ENCODE measurements at places on chromosomes 11 and 22.

GRCh38 chr22:20414059-20414440 lies 20.1 kb downstream of the ZNF74 start:
- DNase-seq: no peak

- no peak for DNase-seq
These were observed 118.2 kb downstream of the FAR1 start for GRCh38 chr11:13786688-13787087.

DNA sequence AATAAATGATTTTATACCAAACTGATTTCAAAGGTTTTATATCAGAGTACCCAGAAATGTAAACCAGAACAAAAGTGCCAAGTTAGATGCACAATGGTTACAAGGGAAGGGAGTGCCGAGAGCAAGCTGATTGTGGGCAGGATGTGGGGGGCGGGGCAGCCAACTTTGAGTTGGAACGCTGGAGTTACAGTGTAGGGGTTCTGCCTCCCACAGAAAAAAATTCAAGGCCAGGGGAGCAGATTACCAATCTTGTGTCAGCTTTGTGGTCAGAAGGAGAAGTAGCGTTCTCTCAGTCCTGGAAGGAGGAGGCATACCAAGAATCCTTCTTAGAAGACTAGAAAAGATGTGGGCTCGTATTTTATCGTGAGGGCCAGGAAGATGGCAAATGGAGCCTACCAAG lies 15.9 kb upstream of the POU2AF2 start:
- no peak for DNase-seq

DNA sequence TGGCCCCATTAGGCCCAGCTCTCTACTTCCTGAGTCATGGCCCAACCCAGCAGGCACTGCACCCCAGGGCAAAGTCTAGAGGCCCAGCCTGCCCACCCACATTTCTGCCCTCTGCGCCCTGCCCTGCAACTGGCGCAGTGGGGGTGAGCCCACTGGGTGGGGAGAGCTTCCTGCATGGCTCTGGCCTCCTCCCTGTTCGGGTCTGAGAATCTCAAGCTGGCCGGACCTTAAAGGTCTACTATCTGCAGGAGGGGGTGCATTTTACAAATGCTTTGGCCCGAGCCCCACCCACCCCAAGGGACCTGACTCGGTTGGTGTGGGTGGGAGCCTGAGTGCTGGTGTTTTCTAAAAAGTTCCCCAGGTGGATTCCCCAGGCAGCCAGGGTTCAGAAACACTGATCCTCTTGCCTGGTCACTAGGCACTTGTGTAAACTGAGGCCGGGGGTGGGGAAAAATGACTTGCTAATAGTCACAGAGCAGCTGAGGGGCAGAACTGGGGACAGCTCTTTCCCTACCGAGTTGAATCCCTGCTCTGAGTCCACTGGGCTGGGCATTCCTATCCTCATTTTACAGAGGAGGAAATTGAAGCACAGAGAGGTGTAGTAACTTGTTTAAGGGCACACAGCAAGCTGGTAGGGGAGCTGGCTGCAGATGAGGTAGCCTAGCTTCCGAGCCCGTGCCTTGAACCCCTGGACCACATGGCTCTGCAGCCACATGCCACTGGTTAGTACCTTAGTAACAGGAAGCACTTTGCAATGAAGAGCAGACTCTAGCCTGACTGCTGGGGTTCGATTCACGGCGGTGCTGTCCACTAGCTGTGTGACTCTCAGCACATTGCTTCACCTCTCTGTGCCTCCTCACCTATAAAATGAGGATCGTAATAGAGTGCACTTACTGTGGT lies 36.3 kb downstream of the CD82 start:
- no peak for DNase-seq

DNA sequence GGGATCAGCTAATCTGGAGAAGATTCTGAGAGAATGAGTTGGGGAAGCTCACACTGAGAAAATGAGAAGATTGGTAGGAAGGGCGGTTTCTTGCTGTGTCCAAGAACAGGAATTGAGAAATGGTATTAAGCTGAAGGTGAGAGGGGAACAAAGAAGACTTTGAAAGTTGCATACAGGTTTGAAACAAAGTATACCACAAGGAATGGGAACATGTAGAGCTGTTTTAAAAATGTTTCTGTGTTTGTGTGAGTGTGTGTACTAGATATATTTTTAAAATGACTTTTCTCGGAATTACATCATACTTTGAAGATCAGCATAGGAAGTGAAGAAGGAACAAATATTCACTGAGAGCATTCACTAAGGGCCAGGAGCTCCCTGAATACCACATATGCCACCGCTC lies 24.4 kb upstream of the IZUMO1R start:
- no peak for DNase-seq

GRCh38 chr11:94968334-94968958 lies 4.9 kb downstream of the CWC15 start:
- DNase-seq: no peak

Data from NCI-H1694 (cell line).